ENCODE measurements at places on chromosomes 2 and 18.

GRCh38 chr18:2848247-2849246 lies 1.7 kb downstream of the EMILIN2 start:
- DNase-seq = no peak

- no peak for DNase-seq
Measured at GRCh38 chr18:69916412-69916811, 31.3 kb downstream of the CD226 start.

DNA sequence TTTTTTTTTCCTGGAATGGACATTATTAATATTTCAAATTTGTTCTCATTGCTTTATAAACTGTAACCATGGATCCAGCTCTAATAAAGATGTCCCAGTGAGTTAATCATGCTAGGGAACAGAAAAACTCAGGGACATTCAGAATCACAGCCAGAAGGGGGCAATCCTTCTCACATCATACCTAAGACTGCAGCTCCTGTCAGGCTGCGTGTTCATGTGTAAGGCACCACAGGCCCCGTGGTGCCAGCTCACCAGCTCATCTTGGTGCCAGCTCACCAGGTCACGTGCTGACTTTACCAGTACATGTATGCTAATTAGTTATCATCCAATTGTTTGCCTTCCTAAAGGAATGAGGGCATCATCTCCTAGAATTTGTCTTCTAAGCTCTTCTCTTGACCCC lies 84.7 kb upstream of the NEDD4L start:
- DNase-seq = peak; percentile 38

- no peak for DNase-seq
Measured at GRCh38 chr2:112021781-112022231, 33.3 kb upstream of the TMEM87B start.

DNA sequence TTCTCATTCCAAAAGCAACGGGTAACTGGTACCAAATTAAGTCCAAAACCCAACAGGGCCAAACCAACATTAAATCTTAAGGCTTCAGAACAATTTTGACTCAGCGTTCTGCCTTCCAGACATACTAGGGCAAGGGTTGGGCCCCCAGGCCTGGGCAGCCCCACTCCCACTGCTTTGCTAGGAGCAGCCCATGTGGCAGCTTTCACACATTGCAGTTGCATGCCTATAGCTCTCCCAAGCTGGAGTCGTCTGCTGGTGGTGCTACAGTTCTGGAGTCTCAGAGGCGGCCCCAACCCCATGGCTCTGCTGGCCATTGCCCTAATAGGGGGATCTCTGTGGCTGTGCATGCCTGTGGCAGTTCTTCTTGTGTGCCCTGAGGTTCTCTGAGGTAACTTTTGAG lies 37.6 kb upstream of the CD226 start:
- no peak for DNase-seq

GRCh38 chr2:111972955-111973565 lies 74.7 kb downstream of the MERTK start:
- DNase-seq = no peak

- no peak for DNase-seq
Measured at GRCh38 chr2:103991591-103991990, 862.3 kb upstream of the POU3F3 start.

- no peak for DNase-seq
Measured at GRCh38 chr2:199646439-199646838, 188.7 kb upstream of the SATB2 start.

GRCh38 chr2:199488772-199489400 lies 31.1 kb upstream of the SATB2 start:
- peak; percentile 4 for DNase-seq

- no peak for DNase-seq
Measured at GRCh38 chr2:12884713-12885282, 168.1 kb downstream of the TRIB2 start.

- DNase-seq = no peak
Measured at GRCh38 chr2:2646433-2647051, 315.5 kb upstream of the MYT1L start.

- no peak for DNase-seq
Measured at GRCh38 chr18:39425172-39425850, 1859.7 kb upstream of the CELF4 start.

GRCh38 chr2:209473930-209474419 lies 50.1 kb downstream of the MAP2 start:
- no peak for DNase-seq

DNA sequence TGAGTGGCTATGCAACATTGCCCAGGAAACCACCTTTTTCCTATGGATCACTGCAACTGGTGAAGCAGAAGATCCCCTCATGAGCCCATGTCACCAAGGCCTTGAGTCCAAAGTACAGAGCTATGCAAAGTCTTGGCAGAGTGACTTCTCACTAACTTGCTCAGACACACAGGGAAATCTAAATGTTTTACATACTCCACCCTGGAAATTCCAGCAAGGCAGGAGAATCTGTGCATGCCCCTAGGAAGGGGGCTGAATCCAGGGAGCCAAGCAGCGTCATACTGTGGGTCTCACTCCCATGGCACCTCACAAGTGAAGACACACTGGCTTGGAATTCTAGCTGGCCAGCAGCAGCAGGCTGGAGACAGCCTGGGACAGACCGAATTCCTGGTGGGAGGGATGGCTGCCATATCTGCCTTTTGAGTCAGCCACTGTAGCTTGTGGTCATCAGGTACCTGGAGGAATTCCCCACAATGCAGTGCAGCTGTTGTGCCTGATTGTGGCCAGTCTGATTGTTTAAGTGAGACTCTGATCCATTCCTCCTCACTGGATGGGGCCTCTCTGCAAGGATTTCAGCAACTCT lies 1817.4 kb downstream of the SUCLG1 start:
- DNase-seq = no peak

GRCh38 chr18:24544949-24545348 lies 84.5 kb downstream of the HRH4 start:
- DNase-seq = no peak

- no peak for DNase-seq
Measured at GRCh38 chr18:41244591-41245037, 710.4 kb upstream of the PIK3C3 start.

DNA sequence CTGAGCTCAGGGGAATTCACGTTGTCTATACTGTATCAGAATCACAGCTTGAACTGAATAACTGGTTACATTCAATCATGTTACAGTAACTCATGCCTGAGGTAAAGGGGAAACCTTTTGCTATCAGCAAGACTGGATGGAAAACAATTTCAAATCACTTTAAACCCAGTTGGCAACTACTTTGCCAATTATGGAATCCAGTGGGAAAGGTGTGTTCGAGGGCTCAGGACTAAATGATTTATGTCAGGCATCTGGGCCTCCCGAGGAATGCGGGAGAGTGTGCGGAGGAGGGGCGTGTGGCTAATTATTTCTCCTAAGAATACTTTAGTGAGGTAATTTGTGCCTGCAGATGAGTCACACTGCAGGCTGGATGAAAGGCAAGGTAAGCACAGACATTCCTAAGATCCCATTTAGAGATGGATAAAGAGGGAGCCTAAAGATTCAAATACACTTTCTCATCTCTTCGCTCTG lies 100.1 kb downstream of the HRH4 start:
- no peak for DNase-seq

DNA sequence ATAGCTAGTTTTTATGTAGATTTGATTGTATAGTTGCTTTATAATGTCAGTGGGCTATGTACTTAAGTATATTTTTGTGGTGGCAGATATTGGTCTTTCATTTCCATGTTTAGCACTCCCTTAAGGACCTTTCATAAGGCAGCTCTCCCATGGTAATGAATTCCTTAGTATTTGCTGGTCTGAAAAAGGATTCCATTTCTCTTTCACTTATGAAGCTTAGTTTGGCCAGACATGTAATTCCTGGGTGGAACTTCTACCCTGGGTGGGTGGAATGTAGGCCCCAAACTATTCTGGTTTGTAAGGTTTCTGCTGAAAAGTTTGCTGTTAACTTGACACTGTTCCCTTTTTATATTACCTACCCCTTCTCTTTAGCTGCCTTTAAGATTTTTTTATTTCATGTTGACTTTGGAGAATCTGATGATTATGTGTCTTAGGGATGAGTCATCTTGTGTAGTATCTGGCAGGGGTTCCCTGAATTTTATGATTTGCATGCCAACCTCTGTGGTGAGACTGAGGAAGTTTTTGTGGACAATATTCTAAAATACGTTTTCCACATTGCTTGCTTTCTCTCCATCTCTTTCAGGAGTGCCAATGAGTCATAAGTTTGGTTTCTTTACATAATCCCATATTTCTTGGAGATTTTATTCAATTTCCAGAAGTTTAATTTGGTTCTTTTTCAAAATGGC lies 65.4 kb upstream of the VRK2 start:
- no peak for DNase-seq
